ENCODE measurements at places on chromosomes 4 and X.

GRCh38 chrX:119605464-119606279 lies 552 bp downstream of the NKRF start:
- DNase-seq: peak; percentile 61

DNA sequence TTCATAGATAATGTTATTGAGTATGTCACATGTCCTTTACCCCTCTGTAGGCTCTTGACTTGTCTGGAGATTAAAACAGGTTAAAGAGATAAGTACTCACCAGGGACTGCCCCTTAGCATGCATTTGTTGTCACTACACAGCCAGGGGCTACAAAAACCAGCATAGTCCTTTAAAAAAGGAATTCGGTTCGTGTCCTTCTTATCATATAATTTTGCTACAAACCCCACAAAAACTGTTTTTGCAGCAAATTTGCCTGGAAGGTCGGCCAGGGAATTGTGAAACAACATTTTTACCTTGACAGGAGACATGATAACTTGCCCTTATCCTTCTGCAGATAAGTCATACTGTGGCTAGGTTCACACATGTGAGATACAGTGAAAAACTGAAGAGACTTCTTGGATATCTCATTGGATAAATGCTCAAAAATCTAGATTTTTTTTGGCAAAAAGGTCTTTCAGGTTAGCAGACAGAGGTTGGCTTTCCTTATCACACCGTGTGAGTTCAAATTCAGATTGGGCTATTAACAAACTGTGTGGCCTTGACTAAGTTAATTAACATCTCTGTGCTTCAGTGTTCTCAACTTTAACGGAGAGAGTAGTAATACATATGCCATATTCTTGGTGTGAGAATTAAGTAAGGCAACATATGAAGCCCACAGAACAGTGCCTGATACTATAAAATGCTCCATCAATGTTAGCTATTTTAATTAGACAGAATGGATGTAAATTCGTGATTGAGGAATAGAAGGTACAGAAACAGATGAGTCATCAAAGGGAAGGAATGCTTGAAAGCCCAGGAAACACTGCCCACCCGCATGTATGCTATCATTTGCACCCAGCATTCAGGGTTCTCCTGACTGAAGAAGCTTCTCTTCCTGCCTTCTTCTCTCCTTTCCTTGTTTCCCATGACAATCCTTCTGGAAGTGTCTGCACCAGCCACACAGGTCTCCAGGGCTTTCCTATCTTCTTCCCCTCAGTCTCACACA lies 30.0 kb downstream of the FAM9C start:
- DNase-seq: no peak

GRCh38 chr4:43496188-43496587 lies 603.7 kb downstream of the GRXCR1 start:
- DNase-seq: no peak

DNA sequence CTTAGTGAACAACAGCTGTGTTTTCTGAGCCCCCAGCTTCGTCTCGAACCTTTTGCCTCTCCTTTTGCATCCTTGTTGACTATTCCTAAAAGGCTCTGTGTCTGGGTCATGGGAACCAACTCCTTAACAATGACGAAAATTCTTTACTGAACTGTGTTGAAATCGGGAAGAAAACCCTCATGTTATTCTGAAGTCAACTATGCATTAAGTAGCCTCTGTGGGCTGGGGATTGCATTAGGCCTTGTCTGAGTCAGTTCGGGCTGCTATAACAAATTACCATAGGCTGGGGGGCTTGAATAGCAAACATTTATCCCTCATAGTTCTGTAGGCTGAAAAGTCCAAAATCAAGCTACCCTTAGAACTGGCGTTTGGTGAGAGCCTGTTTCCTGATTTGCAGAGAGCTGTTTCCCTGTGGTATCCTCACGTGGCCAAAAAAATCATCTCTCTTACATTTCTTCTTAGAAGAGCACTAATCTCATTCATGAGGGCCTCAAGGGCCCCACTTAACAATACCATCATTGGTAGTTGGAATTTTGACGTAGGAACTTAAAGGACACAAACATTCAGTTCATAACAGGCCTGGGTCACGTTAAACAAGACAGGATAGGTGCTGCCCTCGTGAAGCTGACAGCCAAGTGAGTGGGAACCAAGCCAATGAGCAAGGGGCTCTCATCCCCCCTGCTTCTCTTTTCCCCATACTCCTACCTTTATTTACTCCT lies 75.9 kb downstream of the CLNK start:
- DNase-seq: no peak

- no peak for DNase-seq
Observed at GRCh38 chr4:36308150-36308549, 26.7 kb downstream of the DTHD1 start.

GRCh38 chrX:152997337-152997736 lies 3.4 kb upstream of the PNMA5 start:
- DNase-seq: no peak

DNA sequence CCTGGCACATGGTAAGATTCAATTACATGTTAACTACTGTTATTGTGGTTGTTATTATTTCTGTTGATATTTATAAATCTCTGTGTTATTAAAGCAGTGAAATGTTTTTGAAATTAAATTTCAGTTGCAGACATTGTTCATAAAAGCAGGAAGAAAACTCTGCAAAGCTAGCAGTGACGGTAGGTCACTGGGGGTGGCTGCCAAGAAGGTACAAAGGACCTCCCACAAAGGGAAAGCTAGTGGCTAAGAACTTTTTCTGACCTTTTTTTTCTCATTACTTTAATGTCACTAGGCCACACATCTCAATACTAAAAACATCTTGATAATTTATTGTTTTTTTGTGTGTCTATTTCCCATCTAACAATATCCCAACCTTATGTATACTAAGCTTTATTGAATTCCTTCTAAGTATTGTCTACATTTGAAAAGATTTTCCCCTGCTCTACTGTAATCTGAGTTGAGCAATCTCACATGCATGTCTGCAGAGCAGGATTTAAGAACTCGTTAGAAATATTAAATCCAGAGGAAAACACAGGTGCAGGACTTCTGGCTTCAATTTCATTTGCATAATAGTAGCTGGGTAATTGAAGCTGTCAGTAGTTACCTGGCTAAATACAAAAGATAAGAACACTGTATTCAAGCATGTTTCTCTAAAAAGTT lies 197.3 kb downstream of the CFAP299 start:
- no peak for DNase-seq

- DNase-seq: no peak
Observed at GRCh38 chrX:8139716-8140115, 31.4 kb downstream of the VCX2 start.

DNA sequence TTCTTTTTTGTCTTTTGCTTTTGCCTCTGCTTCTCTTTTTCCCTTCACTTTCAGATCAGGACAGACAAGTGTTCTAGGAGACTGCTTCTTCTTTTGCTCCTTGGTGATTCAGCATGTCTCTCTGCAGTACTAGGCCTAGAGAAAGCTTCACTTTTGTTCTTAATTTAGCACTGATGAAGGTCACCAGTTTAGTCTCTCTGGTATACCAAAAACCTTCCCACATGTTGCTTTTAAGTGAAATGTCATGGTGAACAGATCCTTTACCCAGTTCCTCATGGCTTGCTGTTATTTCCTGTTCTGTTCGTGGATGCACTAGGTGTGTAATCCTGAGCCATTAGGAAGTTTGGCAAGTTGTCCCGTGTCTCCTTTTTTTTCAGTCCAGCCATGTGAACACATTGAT lies 53.3 kb downstream of the NBDY start:
- no peak for DNase-seq

DNA sequence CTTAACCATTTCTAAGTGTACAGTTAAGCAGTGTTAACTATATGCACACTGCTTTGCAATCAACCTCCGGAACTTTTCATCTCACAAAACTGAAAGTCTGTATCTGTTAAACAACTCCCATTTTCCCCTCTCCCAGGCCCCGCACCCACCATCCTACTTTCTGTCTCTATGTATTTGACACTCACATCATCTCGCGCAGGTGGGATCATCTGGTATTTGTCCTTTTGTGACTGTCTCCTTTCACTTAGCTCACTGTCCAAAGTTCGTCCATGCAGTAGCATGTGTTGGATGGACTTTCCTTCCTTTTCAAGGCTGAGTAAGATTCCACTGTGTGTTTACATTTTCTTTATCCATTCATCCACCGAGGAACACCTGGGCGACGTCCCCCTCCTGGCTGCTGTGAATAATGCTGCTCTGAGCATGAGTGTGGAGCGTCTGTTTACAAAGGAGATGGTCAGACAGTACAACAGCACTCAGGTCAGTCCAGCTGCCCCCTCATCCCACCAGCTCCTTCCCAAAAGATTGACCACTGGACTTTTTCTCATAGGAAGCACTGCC lies 39.8 kb downstream of the DCTD start:
- DNase-seq: no peak

GRCh38 chrX:93695981-93696380 lies 22.0 kb downstream of the FAM133A start:
- no peak for DNase-seq

GRCh38 chr4:179804440-179804839 lies 2362.2 kb upstream of the AGA start:
- no peak for DNase-seq

- DNase-seq: no peak
Observed at GRCh38 chrX:137549851-137550664, 15.9 kb upstream of the ZIC3 start.

GRCh38 chr4:48553720-48554119 lies 63.7 kb downstream of the ZAR1 start:
- DNase-seq: no peak

DNA sequence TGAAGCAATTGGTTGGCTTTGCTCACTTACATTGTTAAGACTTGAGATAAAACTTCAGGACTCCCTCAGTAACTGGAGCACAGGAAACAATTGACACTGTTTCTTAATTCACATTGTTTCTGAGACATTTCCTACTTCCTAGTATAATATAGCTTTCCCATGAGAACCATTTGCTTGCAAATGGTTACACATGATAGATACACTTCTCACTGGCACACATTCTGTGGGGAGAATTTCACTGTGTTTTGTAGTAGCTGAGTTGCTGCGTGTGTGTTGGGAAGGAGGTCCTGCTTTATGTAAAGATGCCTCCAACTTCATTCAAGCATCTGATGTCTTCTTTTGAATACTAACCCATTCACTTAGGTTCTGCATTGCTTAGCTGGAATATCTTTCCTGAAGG lies 85.3 kb upstream of the SLC4A4 start:
- DNase-seq: no peak

DNA sequence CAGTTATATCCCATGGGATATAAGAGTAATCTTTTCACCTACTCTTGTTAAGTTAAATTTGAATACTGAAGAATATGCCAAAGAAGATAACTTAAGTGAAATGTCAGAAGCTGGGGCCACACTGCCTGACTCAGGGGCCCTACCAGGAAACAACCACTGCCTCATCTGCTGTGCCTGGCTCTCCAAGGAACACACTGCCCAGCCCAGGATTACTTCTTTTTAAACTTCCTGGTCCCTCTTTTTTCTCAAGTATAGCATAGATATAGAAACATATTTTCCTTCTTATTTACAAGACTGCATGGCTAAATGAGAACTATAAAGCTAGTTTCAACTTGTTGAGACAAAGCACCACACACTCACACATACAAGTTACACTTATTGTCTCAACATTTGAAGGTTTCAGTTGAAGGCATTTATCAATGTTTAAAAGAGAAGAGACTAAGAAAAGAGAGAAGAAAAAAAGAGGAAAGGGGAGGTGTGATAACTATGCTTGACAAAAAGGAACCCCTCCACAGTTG lies 45.2 kb downstream of the MAML3 start:
- no peak for DNase-seq

DNA sequence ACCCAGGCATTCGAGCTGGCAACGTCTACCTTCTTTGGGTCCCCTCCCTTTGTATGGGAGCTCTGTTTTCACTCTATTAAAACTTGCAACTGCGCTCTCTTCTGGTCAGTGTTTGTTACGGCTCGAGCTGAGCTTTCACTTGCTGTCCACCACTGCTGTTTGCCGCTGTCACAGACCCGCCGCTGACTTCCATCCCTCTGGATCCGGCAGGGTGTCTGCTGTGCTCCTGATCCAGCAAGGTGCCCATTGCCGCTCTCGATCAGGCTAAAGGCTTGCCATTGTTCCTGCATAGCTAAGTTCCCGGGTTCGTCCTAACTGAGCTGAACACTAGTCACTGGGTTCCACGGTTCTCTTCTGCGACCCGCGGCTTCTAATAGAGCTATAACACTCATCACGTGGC lies 183.5 kb upstream of the GALNTL6 start:
- no peak for DNase-seq

- DNase-seq: no peak
Observed at GRCh38 chr4:148116264-148116663, 325.9 kb downstream of the NR3C2 start.

- DNase-seq: no peak
Observed at GRCh38 chrX:39982948-39983347, 114.8 kb downstream of the BCOR start.
